ENCODE measurements at places on chromosomes 3 and 15.

DNA sequence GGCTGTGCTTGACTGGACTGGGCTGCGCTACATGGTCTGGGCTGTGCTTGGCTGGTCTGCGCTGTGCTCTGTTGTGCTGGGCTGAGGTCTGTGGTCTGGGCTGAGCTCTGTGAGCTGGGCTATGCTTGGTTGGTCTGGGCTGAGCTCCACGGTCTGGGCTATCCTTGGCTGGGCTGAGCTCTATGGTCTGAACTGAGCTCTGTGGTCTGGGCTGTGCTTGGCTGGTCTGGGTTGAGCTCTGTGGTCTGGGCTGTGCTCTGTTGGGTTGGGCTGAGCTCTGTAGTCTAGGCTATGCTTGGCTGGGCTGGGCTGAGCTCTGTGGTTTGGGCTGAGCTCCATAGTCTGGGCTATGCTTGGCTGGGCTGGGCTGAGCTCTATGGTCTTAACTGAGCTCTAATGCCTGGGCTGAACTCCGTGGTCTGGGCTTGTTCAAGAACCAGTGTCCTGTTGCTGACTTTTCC, 92.0 kb downstream of the PLXNA1 start:
- DNase-seq = no peak

DNA sequence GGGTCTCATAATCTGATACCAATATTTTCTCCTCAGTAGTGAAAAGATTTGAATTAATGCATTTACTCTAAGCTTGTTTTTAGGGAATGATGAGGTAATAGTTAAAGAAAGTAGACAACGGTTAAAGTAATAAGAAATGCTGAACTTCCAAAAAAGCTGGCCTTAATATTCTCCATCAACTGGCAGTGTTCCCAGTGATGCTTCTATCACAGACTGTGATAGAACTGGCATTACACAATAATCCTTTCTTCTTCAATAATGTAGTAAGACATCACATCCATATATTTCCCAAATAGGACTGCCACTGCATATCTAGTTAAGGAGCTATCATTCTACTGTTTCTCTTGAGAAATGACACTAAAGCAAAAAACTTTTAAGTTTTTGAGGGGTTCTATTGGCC, 188.7 kb downstream of the IL5RA start:
- no peak for DNase-seq

GRCh38 chr3:114872588-114872987, 274.5 kb downstream of the ZBTB20 start:
- DNase-seq = no peak

- no peak for DNase-seq
Measured at GRCh38 chr15:62067448-62068044, 769 bp downstream of the C2CD4A start.

DNA sequence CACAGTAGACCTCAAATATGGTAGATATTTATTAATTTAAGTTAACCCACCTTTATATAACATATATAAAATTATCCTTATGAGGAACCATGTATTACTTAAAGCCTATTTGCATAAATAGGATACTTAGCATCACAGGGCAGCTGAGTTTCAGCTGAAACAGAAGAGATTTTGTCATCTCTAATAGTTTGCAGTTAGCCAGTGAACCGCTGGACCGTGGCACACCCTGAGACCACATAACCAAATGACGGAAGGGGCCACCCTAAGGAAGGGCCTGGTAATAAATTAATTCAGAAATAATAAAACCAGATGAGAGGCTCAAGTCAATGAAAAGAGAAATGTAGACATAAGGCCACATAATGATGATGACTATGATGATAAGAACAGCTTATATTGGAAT, 107.7 kb downstream of the MYO5A start:
- DNase-seq = no peak

DNA sequence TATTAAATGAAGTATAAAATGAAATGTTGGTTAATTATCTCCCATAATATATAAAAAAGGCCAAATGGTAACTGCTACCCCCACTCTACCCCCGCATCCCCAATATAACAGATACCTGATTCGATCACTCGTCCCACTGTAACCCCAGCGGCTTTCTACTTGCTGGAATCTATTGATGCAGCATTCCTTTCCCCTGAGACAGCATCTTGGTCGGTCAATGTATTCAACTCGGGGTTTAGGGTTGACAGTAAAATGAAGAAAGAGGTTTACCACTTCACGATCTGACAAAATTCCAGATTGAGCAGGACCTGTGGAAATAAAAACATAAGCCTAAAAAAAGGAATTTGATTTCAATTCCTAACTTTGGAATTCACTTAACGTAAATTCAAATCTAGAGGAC, 18.6 kb upstream of the C15orf40 start:
- no peak for DNase-seq

- no peak for DNase-seq
Measured at GRCh38 chr3:122091602-122092295, 36.6 kb downstream of the CD86 start.

GRCh38 chr3:127985655-127986225, 66.5 kb upstream of the SEC61A1 start:
- DNase-seq = no peak

- DNase-seq = no peak
Measured at GRCh38 chr3:110139821-110140220, 802.5 kb upstream of the DPPA4 start.

DNA sequence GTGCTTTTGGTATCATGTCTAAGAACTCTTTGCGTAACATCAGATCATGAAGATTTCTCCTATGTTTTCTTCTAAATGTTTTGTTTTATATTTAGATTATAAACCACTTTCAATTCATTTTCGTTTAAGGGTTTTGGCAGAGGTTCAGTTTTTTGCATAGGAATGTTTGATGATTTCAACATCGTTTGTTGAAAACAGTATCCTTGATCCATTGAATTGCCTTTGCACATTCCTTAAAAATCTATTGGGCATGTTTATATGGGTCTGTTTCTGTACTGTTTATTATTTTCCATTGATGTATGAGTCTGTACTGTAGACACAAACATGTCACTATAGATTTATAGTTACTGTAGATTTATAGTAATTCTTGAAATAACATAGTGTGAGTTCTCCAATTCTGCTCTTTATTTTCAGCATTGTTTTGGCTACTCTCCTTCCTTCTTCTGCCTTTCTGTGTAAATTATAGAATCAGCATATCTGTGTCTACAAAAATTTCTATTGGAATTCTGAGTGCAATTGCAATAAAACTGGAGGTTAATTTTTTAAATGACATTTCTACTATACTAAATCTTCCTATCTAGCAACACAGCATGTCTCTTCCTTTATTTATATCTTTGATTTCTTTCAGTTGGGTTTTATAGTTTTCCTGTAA, 374.0 kb downstream of the SV2B start:
- no peak for DNase-seq

- no peak for DNase-seq
Measured at GRCh38 chr15:96242761-96243160, 87.7 kb upstream of the NR2F2 start.

- no peak for DNase-seq
Measured at GRCh38 chr3:112126511-112126911, 6.5 kb downstream of the GCSAM start.

DNA sequence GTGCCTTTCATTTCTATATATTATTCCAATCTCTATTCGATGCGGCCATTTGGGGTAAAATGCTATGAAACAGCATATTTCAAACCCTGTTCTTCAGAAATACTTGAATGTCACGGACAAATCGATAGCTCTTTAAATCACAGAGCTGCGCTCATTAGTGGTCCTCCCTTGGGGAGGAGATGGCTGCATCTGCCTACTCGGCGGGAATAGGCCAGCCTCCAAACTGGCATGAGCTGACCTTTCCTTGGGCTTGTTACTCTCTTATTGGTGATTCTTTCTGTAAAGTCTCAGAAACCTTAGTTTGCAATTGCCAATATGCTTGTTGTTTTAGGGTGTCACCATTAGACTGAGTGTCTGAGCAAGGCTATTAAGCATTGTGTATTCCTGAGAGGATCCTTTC, 120.9 kb downstream of the BDH1 start:
- no peak for DNase-seq

DNA sequence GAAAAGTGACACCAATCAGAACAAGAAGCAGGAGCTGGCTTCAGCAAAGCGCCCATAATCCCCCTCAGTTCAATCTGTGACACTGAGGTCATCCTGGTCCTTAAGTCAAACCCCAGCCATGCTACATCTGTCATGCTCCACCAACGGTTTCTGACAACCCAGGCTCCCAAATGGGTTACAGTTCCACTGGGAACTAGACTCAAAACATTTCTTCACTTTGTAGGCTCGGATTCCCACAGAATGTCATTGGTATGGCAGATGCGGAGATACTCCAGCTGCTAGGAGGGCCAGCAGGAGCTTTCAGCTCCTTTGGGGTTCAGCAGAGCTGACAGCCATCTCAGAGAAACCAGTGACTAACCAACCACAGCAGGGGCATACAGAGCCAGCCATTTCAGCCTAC, 48.9 kb downstream of the SUMF1 start:
- DNase-seq = no peak

- DNase-seq = no peak
Measured at GRCh38 chr3:146640955-146641867, 36.1 kb upstream of the PLSCR5 start.

DNA sequence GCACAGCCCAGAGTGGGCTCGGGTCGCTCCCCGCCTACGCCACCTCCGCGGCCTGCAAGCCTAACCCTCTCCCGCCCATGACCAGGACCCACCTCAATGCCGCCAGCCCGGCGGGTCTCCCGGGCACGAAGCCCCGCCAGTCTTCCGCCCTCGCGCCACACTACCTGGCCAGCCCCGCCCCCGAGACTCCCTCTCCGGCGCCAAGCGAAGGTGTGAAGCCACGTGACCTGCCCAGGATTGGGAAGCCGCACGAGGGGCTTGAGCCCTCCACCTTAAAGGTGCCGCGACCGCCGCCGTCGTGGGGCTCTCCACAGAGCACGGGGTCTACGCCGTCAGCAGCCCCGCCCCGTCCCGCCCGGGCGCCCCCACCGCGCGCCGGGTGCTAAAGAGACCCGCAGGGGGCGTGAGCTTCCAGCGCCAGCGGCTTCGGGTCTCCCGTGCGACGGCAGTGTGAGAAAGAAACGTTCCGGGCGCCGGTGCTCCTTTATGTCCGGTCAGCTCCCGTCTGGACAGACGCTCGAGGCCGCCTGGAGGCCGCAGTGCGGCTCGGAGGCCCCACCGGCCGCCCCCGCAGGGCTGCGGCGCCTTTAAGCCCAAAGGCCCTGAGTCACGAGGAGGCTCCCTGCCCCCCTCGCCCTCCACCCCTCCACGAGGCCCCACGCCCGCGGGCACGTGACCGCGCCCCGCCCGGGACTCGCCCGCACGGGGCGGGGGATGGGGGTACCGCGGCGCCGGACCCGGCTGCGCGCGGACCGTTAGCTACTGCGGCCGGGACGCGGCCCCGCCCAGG, at the start of gene CPEB1:
Gene CPEB1, minus strand, starts transcription at position 319 of the 790 bp plus-strand sequence. CDS start 18,904 bp downstream, outside the sequence.
- peak; percentile 42 for DNase-seq

DNA sequence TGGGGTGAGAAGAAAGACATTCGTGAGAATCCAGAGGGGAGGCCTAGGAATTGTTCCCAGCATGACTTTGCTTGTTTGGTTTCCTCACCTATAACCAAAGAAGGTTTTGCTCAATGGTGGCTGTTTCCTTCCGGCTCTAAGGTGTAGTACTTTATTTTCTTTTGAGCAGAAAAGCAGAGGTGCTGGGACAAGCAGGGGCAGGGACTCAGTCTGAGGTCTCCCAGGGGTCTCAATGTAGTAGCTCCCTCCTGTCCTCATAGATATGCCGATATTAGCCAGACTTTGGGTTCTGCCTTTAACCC, 41.6 kb downstream of the ZBTB38 start:
- no peak for DNase-seq

- DNase-seq = peak; percentile 34
Measured at GRCh38 chr3:179015551-179016020, 56.0 kb downstream of the ZMAT3 start.

- DNase-seq = no peak
Measured at GRCh38 chr15:89088605-89089315, 504 bp downstream of the ABHD2 start.

- DNase-seq = no peak
Measured at GRCh38 chr15:76976572-76977270, 18.2 kb upstream of the PSTPIP1 start.

- DNase-seq = no peak
Measured at GRCh38 chr3:171163101-171164066, 136.9 kb upstream of the SLC2A2 start.

DNA sequence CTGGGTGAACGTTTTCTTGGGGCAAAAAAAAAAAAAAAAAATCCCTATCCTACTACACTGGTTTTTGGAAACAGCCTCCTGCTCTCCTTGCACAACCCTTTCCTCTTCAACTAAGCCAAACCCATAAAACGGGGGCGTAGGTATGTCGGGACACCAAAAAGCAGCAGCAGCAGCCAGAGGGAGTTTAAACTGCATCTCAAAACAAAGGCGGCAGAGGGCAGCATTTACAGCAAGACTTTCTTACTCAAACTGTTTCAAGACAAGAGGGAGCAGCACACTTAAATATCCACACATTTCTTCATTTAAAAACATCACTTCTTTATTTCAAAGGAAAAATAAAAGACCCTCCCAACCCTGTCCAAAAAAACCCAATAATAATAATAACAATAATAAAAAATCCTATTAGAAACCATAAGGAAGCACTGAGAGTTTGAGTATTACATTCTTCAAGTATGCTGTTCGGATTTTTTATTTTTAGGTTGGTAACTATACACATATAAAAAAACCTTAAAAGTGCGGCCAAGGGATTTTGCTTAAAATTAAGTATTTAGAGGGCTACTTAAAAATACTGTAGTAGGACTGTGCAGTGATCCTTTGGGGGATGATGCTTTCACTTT, 43.9 kb upstream of the PLXND1 start:
- DNase-seq = no peak

- DNase-seq = no peak
Measured at GRCh38 chr15:49877117-49877872, 241.7 kb downstream of the ATP8B4 start.

DNA sequence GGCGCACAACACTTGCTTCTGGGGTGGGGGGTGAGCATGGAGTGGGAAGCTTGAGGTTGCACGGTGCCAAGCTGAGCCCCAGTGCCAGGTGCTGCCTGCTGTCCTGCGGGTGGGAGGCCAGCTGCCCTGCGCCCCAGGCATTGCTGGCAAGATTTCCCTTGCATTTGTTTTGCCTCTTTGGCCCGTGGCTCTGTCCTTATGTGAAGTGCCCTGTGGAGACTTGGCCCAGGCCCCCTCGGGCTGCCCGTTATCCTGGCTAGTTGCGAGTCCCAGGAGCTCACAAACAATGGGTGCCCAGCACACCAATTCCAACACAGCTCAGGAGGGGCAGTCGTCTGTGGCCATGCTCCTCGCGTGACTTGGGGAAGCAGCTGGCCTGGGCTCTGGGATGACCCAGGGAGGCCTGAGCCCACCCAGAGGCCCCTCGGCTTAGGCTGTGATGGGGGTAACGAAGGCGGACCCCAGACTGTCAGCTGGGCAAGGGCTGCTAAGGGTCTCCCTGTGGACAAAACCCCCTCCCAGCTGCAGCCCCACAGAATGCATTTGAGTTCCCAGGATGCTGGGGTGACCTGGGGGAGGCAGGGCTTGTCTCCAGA, 5.9 kb downstream of the C3orf22 start:
- no peak for DNase-seq

GRCh38 chr3:115239717-115240116, 92.6 kb upstream of the ZBTB20 start:
- no peak for DNase-seq

Measured in stimulated activated CD8-positive, alpha-beta memory T cell treated with anti-CD3 and anti-CD28 coated beads, Interleukin-15, amount 100 ng/mL, for 4 hours (primary cell).